Esophagus muscularis mucosa (tissue), 4 donors: ENCODE measurements at places on chromosomes 11 and 22. TPM values are rescaled to one million over a fixed set of nuclear protein-coding genes. Genes with fewer than 3 reads are reported as not detected.

DNA sequence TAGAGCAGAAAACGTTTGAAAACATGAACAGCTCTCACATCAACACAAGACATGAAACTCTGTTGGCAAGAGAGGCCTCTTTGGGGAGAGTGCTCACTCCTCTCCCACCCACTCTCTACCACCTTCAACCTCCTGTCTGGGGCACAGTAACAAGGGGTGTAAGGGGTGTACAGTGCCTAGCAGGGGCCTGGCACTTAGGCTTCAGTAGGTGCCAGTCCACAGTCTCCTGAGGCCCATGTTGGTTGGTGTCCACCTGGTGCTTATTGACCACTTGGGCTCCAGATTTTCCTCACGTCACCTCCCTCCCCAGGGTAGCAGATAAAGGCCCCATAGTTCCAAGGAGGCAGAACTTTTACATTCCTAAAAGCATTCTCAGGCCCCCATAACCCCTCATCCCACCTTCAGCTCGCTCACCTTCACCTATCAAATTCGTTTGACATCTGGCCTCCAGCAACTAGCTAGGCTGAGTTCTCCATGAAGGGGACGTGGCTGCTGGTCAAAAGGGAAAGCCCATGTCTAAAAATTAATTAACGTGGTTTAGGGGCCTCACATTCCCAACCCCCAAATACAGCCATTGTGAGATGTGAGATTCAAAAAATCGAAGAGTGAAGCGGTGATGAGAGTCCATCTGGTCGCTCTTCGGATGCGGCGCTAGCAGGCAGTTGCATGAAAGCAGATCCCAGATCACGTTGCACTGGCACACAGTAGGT lies 712 bp upstream of the MED15 start:
- no peak for DNase-seq

- DNase-seq, result no peak
Measured at GRCh38 chr11:22193348-22194051, 615 bp downstream of the ANO5 start.

DNA sequence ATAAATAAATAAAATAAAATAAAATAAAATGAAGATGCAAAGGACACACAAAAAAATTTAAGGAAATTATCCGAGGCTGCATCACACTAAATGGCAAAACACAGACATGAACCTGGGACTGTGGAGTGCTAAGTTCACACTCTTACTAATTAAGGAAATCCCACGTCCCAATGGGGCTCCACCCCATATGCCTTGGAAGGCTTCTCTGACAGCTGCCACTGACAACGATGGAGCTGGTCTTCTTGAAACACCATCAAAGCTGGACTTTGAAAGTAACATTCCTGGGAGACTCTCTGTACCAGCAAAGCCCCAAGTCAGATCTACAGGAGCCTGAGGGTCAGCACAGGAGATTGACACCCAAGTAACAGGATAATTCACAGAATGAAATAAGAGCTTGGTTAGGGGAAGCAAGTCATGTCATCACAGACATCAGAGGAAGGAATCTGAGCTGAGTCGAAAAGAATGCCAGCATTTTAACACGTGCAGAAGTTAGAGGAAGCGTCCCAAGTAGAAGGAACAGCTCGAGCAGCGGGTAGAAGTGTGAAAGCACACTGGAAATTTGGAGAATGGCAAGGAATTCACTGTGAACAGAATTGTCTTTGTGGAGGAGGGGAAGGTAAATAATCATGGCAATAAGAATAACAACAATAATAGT lies 13.8 kb downstream of the TPST2 start:
- no peak for DNase-seq

GRCh38 chr11:92324890-92325289 lies 100.3 kb downstream of the FAT3 start:
- peak; percentile 39 for DNase-seq

DNA sequence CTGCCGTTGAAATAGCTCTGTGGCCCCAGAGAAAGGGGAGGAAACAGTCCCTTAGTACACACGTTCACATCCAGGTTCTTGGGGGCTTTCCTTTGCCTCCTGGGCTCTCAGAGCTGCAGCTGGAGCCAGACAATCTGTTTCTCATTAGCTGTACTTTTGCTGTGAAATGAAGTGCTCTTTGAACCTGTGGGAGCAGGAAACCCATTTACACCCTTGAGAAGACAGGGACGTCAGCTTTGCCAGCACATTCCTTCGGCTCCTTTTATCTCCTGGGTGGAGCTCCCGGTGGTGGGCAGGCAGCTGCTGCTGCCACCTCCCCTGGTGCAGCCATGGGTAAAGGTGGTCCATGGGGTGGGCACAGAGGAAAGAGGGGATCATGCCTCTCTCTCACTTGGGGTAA lies 80.6 kb upstream of the TIMP3 start:
- DNase-seq, result no peak

The POU2AF2 gene
- total RNA-seq, result not detected

The ANKRD42 gene
- 12.9 TPM for total RNA-seq

The MB gene
- 3.0 TPM for total RNA-seq

The ARSA gene
- total RNA-seq, result 49.4 TPM
